ENCODE measurements at places on chromosomes 5 and 9. TPM values are rescaled to one million over a fixed set of nuclear protein-coding genes. Genes with fewer than 3 reads are reported as not detected.

ALDH1A1 gene
- total RNA-seq: not detected

PCDHB4 gene
- 5.4 TPM for total RNA-seq

PTGES gene
- 3.3 TPM for total RNA-seq

DNA sequence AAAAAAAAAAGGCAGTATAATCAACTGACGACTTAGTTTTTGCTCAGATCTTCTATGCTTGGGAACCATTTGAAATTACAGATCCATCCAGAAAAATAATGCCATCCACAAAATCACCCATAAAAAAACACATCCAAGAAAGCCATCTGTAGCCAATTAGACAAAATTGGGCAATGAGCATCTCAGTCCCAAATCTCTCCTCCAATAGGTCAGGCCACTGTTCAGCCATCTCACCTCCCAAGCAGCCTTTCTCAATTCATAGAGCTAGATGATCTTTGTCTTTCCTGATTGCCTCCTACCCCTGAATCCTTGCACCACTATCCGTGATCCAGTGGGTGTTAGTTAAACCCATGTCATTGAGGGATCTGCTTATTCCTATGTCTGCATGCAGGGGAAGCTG is 139.6 kb downstream of the SCAMP1 start:
- DNase-seq: no peak
